Vagina (tissue), 2 donors: ENCODE measurements at places on chromosomes 3 and 15. TPM values are rescaled to one million over a fixed set of nuclear protein-coding genes. Genes with fewer than 3 reads are reported as not detected.

DNA sequence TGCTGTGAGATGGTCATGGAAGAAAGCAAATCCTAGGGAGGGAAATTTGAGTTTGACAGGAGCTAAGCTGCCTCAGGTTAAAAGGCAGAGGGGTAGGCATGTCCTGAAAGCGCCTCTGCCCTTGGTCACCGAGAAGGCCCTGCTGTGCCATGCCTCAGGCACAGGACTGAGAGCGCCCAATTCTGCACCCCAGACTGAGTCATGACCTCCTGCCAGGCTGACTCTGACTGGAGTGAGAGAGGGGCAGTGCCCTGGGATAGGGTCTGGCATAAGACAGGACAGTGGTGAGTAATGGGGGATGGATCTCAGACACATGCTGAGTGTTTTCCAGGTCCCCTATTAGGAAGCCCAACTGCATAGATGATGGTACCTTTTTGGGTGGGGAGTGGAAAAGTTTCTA, 44.4 kb downstream of the EPHB1 start:
- H3K27me3 ChIP-seq: no peaks in the 10 kb centered on the region
- no peaks in the 10 kb centered on the region for H3K36me3 ChIP-seq
- no peak overlapping the region for H3K4me3 ChIP-seq
- H3K4me1 ChIP-seq: no peaks in the 10 kb centered on the region
- DNase-seq: no peak
- H3K27ac ChIP-seq: no peak overlapping the region

GRCh38 chr3:10929978-10930665, 62.4 kb upstream of the SLC6A1 start:
- H3K4me1 ChIP-seq: peaks cover 19% of the 10 kb centered on the region
- no peak for DNase-seq
- no peaks in the 10 kb centered on the region for H3K36me3 ChIP-seq
- no peak overlapping the region for H3K4me3 ChIP-seq
- H3K27me3 ChIP-seq: no peaks in the 10 kb centered on the region
- no peak overlapping the region for H3K27ac ChIP-seq

DNA sequence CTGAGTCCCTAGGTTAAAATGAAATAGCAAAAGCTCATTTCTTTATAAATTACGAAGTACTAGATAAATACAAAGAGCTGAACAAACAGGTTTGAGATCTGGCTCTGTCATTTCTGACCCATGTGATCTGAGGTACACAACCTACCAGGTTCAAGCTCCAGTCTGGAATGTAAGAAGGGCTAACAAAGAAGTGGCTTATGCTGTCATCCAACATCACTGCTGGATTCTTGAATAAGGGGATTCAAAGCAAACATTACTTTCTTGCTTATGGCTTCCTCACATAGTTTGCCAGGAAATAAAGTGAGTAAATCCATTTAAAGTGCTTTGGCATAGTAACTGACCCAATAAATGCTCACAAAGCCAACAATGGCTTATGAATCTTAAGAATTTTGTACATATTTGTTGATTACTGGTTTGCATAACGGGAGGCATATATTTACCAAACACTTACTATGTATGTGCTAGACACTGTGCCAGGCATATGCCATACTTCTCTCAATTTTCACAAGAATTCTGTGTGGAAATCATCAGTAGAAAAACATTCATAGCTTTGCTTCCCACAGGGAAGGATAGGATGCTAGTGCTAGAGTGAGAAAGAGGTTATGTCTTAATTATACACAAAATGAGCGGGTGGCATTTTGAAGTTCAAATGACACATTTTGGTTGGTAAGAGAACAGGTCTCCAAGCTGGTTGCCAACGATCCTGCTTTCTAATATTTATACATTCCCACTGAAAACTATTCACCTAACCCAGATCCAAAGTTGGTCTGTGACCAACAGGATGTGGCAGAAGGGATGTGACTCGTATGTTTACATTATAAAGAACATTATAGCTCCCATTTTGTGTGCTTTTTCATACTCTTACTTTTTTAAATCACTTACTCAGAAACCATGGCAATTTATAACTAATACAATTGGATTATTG, 38.7 kb upstream of the CSPG5 start:
- no peaks in the 10 kb centered on the region for H3K36me3 ChIP-seq
- H3K4me3 ChIP-seq: no peak overlapping the region
- no peaks in the 10 kb centered on the region for H3K27me3 ChIP-seq
- DNase-seq: no peak
- H3K27ac ChIP-seq: no peak overlapping the region

DNA sequence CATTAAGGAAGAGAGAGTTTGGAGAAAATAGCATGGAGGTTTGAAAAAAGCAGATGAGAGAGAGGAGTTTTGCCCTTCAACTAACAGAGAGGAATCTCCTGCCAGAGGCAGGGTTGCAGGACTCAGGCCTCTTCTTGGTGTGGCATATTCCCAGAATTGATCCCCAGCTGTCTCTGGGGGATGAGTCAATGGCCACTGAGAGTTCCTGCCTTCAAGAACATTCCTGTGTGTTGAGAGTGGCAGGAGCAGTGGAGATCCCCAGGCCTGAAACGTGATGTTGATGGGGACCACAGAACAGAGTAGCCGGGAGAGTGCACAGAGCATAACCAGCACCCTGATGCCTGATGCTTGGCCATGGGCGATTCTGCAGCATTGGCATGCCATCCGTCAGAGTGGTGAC, 348.4 kb upstream of the THBS1 start:
- H3K4me1 ChIP-seq: no peaks in the 10 kb centered on the region
- no peak for DNase-seq
- no peaks in the 10 kb centered on the region for H3K36me3 ChIP-seq
- H3K4me3 ChIP-seq: no peak overlapping the region
- H3K27me3 ChIP-seq: no peaks in the 10 kb centered on the region
- H3K27ac ChIP-seq: no peak overlapping the region

- no peaks in the 10 kb centered on the region for H3K27me3 ChIP-seq
- H3K4me3 ChIP-seq: no peak overlapping the region
- H3K36me3 ChIP-seq: no peaks in the 10 kb centered on the region
- no peak for DNase-seq
Observed at GRCh38 chr3:58799271-58799670, 132.7 kb upstream of the FAM3D start.

DNA sequence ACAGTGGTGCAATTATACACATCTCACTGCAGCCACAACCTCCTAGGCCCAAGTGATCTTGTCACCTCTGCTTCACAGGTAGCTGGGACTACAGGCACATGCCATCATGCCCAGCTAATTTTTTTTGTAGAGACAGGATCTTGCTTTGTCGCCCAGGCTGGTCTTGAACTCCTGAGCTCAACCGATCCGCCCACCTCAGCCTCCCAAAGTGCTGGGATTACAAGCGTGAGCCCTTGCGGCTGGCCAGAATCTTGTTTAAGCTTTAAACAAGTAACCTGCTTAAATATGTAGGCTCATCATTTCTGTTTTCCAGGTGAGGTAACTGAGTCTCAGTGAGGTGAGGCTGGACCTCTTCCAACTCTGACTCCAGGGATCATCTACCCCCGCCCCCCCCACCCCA, 7.7 kb upstream of the PSTPIP1 start:
- no peaks in the 10 kb centered on the region for H3K27me3 ChIP-seq
- no peak overlapping the region for H3K4me3 ChIP-seq
- no peaks in the 10 kb centered on the region for H3K36me3 ChIP-seq
- H3K27ac ChIP-seq: no peak overlapping the region

- H3K27ac ChIP-seq: no peak overlapping the region
- H3K4me1 ChIP-seq: peaks cover 14% of the 10 kb centered on the region
- no peak for DNase-seq
- no peak overlapping the region for H3K4me3 ChIP-seq
- H3K27me3 ChIP-seq: no peaks in the 10 kb centered on the region
Observed at GRCh38 chr15:29139540-29140459, 129.8 kb downstream of the NSMCE3 start.

DNA sequence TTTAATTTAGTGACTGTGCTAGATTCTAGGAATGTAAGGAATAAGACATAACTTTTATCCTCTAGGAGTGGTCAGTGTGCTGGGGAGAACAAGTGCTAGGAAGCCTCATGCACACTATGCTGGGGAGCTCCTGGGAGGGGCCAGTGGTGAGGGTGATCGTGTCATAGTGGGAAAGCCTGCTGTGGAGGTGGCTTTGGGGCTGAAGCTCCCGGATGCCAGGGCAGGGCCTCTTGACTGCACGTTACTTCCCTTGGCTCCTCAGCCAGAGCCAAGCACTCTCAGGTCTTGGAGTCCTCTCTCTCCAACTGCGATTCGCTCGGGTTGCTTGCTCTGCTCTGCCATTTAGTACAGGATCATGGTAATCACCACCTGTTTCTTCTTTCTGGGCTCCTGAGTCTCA, 33.6 kb downstream of the SQOR start:
- H3K4me1 ChIP-seq: no peaks in the 10 kb centered on the region
- no peak for DNase-seq
- H3K36me3 ChIP-seq: peaks cover 13% of the 10 kb centered on the region
- no peak overlapping the region for H3K27ac ChIP-seq

GRCh38 chr3:61180206-61180605, 71.0 kb downstream of the FHIT start:
- H3K27ac ChIP-seq: no peak overlapping the region
- H3K27me3 ChIP-seq: no peaks in the 10 kb centered on the region
- H3K4me3 ChIP-seq: no peak overlapping the region
- no peaks in the 10 kb centered on the region for H3K36me3 ChIP-seq
- DNase-seq: no peak

DNA sequence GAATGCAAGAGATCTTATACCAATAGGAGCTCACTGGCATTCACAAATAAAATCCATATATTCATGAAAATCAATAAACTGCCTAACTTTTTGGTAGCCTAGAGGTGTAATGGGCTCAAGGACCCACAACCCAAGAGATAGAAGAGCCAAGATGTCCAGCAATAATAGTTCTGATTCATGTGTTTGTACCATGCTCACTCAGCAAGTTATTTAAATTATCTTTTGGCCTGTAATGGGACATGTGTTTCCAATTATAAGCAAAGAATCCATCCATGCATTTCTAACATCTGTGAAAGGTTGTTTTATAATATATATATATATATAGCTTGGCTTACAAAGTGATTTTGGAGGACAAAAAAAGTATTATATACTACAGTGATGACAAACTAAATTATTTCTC, 29.7 kb upstream of the SHC4 start:
- H3K27me3 ChIP-seq: no peaks in the 10 kb centered on the region
- H3K4me3 ChIP-seq: no peak overlapping the region
- H3K36me3 ChIP-seq: no peaks in the 10 kb centered on the region
- no peak overlapping the region for H3K27ac ChIP-seq
- no peak for DNase-seq

DNA sequence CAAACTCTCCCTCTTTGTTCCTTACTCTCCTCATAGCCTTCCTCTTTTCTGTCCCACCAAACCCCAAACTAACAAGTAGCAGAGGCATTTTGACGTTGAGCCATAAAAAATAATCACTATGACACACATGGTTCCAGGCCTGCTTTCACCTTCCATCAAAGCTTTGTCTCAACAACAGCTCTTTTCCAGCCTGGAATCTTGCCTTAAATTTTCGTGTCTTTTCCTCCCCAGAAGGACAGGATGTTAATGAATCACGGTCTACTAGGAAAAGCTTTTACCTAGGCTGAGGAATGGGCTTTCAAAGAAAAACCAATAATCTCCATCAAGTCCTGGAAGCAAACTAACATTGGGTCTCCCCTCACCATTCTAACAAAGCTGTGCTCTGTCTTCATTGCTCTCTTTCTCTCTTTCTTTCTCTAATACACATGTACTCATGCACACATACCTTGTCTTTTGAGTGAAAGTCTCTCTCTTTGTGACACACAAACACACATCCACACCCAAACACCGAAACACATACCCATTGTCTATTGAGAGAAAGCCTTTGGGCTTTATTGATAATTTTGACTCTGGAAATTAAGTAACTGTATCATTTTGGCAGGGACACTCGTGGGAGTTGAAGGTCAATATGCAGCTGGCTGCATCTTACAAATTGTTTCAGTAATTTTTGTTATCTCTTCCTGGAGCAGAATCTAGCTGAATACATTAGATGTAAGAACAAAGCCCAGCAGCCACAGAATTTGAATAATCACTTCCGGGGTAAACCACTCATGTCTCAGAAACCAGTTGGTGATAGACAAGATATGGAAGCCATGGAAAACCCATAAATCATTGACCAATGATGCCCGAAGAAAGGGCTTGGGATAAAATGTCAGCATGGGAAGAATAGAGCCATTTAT, 107.4 kb upstream of the SLC4A7 start:
- no peaks in the 10 kb centered on the region for H3K36me3 ChIP-seq
- DNase-seq: no peak
- peaks cover 48% of the 10 kb centered on the region for H3K4me1 ChIP-seq
- no peak overlapping the region for H3K4me3 ChIP-seq
- H3K27me3 ChIP-seq: no peaks in the 10 kb centered on the region

- peak within 1 kb of the TSS; percentile 61 for H3K4me3 ChIP-seq
- H3K27ac ChIP-seq: peak within 1 kb of the TSS; percentile 95
- DNase-seq: no peak
- no peaks in the 10 kb centered on the region for H3K27me3 ChIP-seq
Observed at GRCh38 chr15:56733136-56734012, at the start of gene ZNF280D. Gene ZNF280D (minus strand): TSS chr15:56733509. CDS start chr15:56707109, 26,400 bp downstream.

- no peak for DNase-seq
- no peaks in the 10 kb centered on the region for H3K4me1 ChIP-seq
- H3K27ac ChIP-seq: no peak overlapping the region
- peaks cover 42% of the 10 kb centered on the region for H3K36me3 ChIP-seq
- no peak overlapping the region for H3K4me3 ChIP-seq
Observed at GRCh38 chr15:51904421-51904820, 67.2 kb downstream of the LEO1 start.

DNA sequence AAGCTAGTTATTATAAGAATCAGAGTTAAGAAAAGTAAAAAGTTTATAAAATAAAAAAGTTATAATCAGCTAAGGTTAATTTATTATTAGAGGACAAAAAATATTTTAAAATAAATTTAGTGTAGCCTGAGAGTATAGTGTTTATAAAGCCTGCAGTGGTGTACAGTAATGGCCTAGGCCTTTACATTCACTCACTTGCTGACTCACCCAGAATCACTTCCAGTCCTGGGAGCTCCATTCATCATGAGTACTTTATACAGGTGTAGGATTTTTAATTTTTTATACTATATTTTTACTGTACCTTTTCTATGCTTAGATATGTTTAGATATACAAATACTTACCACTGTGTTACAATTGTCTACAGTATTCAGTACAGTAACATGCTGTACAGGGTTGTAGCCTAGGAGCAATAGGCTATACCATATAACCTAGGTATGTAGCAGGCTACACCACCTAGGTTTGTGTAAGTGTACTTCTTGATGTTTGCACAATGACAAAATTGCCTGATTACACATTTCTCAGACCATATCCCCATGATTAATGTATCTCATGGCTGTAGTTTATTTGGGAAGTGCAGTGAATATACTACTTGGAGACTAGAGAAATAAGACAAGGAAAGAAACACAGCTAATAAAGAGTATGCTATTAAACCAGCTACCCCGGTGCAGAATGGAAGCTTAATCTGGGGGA, 101.9 kb upstream of the GALNT15 start:
- H3K4me3 ChIP-seq: no peak overlapping the region
- no peaks in the 10 kb centered on the region for H3K36me3 ChIP-seq
- H3K4me1 ChIP-seq: peaks cover 6% of the 10 kb centered on the region
- DNase-seq: no peak
- no peaks in the 10 kb centered on the region for H3K27me3 ChIP-seq
- H3K27ac ChIP-seq: no peak overlapping the region

- no peaks in the 10 kb centered on the region for H3K27me3 ChIP-seq
- H3K27ac ChIP-seq: peak overlapping the region; percentile 73
- no peak for DNase-seq
- no peak overlapping the region for H3K4me3 ChIP-seq
Observed at GRCh38 chr3:45677033-45677446, 12.2 kb upstream of the SACM1L start.

The GP9 gene
- total RNA-seq: not detected

The CSTA gene
- 95.5 TPM for total RNA-seq

The DAZL gene
- not detected for total RNA-seq

The PLA2G4E gene
- total RNA-seq: 8.8 TPM

The TMEM42 gene
- total RNA-seq: 10.8 TPM

The ISG20 gene
- total RNA-seq: 15.7 TPM

The HRG gene
- 0.25 TPM for total RNA-seq
